ENCODE measurements at places on chromosomes 2 and 18.

- DNase-seq = no peak
These were observed 241.5 kb downstream of the ACKR3 start for GRCh38 chr2:236811062-236811656.

DNA sequence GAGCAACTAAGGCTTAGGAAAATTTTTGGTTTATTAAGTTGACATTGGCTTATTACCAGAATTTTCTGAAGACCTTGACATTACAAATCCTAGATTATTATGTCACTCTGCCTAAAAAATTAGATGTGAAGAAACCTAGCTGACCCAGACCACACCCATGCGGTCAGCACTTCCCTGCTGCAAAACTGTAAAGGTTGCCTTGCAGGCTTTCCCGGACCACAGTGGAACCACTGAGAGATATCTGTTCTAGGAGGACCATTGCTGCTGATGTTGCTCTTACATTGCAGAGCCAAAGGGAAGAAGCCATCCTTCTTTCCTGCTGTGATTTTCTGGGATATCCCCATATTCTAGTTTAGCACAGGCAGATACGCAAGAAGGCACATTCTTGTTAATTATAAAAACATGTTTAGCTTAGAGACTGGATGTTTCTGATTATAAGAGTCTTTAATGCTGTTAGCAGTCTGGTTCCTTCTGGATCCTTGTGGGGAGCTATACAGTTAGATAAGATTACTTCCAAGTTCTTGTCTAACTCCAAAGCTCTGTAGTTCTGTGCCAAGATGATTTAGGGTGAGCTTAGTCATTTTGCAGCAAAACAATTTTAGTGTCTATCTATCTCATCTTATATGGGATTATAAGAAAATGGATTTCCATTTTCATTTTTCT lies 70.2 kb downstream of the AOX1 start:
- no peak for DNase-seq

DNA sequence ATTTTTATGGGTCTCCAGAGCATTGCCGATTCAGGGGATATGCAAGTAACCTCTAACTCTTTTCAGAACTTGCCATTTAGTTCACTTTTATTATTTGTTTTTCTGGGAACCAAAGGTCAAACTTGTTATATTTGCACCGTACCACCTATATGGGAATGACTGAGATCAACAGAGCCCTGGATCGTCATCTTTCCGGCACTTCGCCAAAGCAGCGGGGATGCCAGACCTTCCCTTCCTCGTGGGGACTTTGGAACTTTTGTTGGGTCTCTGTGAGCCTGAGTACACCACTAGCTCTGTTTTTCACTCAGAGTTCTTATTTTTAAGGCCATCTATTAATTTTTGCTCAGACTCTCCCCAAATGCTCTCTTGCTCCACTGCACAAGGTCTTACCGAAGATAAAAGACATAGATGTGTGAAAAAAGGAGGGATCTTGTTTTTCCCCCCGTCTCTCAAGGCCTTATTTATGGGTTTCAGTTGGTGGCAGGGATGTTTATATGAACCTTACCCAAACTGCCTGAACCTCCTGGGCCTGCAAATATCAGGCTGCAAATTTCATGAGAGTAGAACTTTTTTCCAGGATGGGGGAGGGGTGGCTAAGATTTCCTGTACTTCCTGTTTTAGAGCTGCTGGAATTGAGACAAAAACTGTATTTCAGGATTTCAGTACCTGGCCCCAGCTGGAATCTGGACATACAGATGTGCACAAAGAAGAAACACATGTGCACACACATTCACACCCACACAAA lies 350.3 kb downstream of the HRH4 start:
- DNase-seq = no peak

GRCh38 chr2:58158481-58158880 lies 82.6 kb downstream of the FANCL start:
- no peak for DNase-seq

GRCh38 chr2:195514365-195514764 lies 142.7 kb upstream of the SLC39A10 start:
- DNase-seq = no peak
